Activated naive CD4-positive, alpha-beta T cell treated with anti-CD3 and anti-CD28 coated beads, Interleukin-2, amount 50 U/mL, for 16 hours (primary cell): ENCODE measurements at places on chromosomes 3 and 15.

- no peak for DNase-seq
Measured at GRCh38 chr3:181313335-181313734, 323.8 kb upstream of the DNAJC19 start.

- no peak for DNase-seq
Measured at GRCh38 chr15:49741712-49742111, 120.9 kb downstream of the DTWD1 start.

GRCh38 chr3:135352213-135352612, 557.2 kb downstream of the EPHB1 start:
- DNase-seq: no peak

GRCh38 chr3:33882296-33882695, 83.9 kb downstream of the PDCD6IP start:
- DNase-seq: no peak

DNA sequence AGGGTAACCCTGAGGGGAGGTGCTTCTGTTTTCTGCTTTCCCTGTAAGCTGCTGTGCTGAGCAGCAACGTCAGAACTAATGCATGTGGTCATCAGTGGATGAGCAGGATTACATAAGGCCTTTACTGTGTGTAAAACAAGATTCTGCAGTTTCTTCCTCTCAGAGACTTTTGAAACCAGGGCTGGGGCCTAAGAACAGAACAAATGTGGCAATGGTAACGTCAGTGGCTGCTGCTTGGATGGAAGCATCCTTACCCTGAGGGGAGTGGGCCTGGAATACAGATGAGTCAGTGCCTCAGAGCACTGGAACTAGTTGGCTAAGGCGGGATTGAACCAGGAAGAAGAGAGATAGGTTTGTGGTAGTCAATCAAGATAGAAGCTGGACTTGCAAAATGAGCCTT, 180.2 kb upstream of the KCNH8 start:
- DNase-seq: no peak

GRCh38 chr3:27723815-27724458, 1.8 kb upstream of the EOMES start:
- DNase-seq: no peak

DNA sequence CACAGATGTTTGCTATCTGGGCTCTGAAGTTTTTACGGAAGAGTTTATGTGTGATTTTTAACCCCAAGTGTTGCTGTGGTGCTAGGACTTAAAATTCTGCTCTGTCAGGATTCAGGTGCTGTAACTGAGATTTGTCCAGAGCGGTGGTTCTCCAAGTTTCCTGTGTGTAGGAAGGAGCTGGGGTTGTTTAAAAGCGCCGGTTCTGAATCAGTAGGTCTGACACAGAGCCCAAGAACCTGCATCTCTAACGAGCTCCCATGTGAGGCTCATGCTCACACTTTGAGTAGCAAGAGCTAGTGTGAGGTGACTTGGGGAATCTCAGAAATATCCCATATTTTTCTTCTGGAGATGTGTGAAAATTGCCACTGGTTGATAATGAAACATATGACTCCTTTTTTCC, 325.5 kb downstream of the SATB1 start:
- DNase-seq: no peak

- DNase-seq: no peak
Measured at GRCh38 chr3:146536681-146537080, 7.7 kb downstream of the PLSCR1 start.
